T-helper 2 cell (primary cell): ENCODE measurements at places on chromosomes 7 and 10.

DNA sequence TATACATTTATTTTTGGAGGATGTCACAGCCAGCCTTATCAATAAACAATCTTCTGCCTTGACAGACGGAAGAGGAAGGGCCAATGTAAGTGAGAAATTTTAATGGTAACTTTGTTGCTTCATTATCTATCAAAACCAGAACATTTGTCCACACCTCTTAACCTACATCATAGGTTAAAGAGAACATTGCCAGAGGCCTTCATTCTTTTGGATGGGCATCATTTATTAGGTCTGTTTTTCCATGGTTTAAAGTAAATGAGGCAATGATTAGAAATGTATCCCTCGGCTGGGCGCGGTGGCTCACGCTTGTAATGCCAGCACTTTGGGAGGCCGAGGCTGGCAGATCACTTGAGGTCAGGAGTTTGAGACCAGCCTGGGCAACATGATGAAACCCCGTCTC lies 29.5 kb upstream of the PAPSS2 start:
- no peak for DNase-seq

- DNase-seq = peak; percentile 30
Observed at GRCh38 chr10:3869036-3869435, 84.0 kb upstream of the KLF6 start.

GRCh38 chr7:25289518-25289917 lies 61.2 kb upstream of the NPVF start:
- DNase-seq = no peak

- DNase-seq = no peak
Observed at GRCh38 chr7:32005577-32005976, 64.6 kb downstream of the PDE1C start.

DNA sequence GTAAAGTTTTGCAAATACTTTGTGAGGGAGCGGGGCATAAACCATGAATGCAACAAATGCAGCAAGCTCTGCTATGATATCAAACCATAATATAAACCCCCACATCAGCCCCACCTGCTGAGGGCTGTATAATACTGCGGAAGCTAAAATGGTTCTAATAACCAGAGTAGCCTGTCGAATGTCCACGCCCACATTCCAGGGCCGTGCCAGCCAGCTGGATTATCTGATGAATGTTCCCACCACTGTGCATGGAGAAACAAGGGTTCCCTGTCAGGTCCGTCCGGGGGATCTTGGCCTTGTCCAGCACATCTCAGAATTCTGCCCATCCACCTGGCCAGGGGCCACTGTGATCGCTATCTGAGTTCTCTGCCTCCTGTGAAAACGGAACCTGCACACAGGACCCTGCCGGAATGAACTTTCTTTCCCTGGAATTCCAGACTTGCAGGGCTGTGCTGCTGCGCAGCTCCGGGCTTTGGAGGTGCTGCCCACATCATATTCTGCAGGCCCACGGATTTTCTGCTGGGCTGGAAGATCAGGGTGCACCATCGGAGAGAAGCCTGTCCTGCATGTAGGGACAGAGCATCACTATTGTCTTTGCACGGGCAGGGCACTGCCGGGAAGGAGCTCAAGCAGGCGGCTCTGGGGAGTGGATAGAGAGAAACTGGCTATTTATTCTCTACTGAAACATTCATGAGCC lies 77.0 kb upstream of the GNA12 start:
- DNase-seq = no peak

DNA sequence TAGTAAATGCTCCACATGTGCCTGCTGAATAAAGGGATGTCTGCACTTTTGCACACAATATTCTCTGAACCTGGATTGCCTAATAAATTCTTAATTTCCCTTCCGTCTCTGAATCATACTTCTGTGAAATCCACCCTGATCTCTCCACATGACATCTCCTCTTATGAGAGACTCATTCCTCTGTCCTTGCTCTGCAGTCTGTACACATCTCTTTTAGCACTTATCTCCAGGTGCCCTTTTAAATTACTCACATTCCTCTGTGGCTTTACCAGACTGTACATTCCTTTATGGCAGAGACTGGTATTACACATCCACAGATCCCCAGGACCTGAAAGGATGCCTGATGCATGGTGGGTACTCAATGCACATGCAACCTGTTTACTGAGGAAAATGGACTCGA lies 527.6 kb downstream of the PHTF2 start:
- DNase-seq = no peak

DNA sequence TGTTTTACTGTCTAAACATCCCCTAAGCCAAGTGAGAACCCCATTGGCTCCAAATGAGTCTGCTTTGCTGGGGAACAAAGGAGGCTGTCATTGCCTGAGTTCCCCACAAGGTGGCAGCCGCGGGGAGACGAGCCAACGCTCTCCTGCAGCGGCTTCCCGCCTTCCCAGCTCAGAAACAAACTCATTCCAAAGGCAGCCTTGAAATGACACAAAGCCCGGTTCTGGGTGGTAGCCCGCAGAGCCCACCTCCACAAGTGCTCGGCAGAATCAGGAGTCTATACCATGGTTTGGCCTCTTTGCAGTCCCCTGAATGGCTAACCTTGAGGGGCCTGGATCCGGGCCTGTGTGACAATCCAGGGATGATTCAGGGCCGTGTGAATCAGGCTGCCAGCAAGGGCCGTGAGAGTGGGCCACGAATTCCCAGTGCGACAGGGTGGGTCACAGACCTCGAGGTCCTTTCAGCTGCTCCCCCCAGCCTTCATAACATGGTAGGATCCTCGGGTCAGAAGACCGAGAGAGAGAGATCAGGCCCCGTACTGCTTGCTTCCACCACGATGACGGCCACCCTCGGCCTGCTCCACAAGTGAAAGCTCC lies 79.7 kb downstream of the DLG5 start:
- DNase-seq = peak; percentile 40
